ENCODE measurements at places on chromosomes 7 and 10.

DNA sequence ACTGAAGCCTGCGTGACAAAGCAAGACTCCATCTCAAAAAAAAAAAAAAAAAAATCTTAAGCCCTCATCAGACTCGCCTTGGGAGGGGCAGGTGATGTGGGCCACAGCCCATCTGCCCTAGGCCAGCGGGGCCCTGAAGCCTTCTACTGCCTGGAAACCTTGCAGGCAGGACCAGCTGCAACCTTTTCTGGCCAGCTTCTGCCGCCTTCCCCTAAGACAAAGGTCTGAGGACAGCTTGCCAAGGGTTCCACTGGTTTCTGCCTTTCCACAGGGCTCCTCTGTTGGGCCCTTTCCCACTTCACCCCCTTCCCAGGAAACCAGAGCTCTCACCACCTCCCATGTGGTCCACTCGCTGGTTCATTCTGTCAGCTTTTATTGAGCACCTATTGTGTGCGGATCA, 35.2 kb downstream of the UBTD1 start:
- DNase-seq, result no peak

- DNase-seq, result no peak
These were observed 3.3 kb downstream of the SLIT1 start for GRCh38 chr10:97182288-97182990.

DNA sequence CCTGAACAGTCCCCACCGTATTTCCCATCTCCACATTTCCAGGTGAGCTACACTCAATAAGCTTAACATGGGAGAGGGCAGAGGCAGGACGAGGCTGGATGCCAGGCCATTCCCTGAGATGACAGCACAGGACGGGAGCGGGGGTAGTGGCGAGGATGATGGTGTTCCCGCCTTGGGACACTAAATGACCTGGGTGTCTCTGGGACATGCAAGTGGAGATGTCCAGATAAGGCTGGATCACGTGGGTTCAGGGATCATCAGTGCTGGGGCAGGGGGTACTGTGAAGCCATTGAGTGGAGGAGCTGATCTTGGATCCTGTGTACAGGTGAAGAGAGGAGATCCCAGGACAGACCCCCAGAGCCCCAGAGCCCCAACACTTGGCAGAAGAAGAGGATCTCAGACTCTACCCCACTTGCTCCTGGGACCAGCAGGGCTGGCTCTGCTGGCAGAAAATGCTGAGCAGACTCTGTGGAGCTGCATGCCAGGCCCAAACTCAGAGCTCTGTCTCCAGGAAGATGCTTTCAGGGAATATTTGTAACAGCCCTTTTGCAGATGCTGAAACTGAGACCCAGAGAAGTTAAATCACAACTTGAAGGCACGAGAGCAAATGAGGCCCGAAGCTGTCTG, 29.7 kb upstream of the HSPA12A start:
- no peak for DNase-seq

DNA sequence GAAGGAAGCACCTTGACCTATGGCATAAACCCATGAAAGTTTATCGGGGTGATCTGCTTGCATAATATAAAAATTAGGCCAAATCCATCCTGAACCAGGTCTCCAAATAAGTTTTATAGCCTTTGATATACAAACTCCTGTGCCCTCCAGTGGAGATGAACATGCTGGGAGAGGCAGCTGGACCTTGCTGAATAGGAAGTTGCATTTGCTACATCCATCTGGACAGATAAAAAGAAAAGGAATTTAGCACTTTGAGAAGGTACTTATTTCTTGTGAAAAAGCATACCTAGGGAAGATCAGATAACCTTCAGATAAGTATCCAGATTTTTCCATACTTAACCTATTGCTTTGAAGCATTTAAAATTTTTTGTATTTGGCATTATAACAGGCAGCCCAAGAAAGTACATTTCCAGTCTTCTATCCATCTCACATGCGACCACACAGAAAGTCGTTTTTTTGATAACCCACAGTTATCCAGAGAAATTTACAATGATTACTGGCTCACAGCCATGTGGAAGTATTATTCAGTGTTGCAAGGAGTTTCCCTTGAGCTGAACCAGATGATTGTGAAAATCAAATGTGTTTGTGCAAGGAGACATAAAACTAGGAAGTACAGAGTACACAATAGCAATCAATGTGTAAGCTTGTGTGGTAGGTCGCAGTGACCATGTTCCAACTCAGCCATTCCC, 124.4 kb upstream of the STK17A start:
- no peak for DNase-seq

DNA sequence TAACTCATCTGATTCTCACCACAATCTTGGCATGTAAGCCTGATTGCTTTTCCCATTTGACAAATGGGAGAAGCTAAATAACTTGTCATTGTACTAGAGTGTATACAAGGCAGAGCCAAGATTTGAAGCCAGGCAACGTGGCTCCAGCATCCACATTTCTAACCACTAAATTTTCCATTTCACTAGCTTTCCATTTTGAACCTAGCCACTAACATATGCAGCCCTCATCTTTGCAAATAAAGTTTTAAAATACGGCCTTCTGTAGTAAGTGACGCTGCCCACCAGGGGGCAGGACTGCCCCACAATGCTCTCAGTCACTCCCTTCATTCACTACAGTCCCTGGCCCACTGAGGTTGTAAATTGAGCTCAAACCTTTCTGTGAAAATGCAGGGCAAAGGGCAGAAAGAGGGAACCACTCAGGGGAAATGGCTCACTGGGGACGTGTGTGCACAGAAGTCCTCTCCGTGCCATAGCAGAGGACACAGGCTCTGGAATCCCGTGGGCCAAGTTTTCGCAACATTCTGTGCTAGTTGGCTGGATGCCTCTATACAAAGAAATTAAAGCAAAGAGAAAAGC, 315.7 kb downstream of the TNS3 start:
- DNase-seq, result peak; percentile 30

All from activated T-cell treated with anti-CD3 and anti-CD28 coated beads for 48 hours (primary cell).